D721Med (cell line): ENCODE measurements at places on chromosomes 2 and 18.

GRCh38 chr2:215942194-215942593, 71.2 kb downstream of the MREG start:
- DNase-seq = no peak

- no peak for DNase-seq
These were observed 42.6 kb upstream of the PDCL3 start for GRCh38 chr2:100520224-100520623.

DNA sequence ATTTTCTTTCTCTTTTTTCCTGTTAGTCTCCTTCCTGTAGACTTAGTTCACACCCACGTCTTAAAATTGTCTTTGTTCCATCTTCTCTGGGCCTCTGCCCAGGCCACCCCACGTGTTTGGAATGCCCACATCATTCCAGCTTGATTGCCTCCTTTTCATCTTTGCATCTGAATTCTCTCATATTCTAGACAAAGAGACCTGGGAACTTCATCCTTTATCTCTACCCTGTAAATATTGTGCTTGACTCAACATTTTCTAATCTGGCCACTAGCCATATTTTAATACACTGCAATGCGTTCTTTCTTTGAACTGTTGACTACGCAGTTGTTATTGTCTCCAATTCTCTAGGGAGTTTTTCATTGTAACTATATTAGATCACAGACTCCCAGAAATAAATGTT, 187.5 kb upstream of the NRXN1 start:
- no peak for DNase-seq

- no peak for DNase-seq
These were observed 533.0 kb downstream of the PLCL1 start for GRCh38 chr2:198337368-198337767.

DNA sequence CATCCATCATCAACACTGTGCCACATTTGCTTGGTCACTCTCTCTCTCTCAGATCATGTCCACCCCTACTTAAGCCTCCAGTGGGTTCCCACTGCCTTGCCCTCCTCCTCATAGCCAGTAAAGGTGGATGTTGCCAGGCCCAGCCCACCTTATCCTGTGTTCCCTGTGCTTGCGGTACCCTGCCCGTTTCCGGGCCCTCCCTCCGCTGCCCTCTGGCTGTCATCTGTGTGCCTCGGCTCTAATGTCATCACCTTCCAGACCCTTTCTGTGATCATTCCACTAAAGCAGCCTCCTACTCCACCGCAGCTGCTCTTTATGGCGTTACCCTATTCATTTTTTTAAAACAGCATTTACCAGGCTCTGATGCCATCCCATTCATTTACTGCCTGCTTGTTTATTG, 305.7 kb upstream of the SKOR2 start:
- DNase-seq = no peak

GRCh38 chr2:175737722-175738361, 264.2 kb downstream of the LNPK start:
- DNase-seq = no peak

DNA sequence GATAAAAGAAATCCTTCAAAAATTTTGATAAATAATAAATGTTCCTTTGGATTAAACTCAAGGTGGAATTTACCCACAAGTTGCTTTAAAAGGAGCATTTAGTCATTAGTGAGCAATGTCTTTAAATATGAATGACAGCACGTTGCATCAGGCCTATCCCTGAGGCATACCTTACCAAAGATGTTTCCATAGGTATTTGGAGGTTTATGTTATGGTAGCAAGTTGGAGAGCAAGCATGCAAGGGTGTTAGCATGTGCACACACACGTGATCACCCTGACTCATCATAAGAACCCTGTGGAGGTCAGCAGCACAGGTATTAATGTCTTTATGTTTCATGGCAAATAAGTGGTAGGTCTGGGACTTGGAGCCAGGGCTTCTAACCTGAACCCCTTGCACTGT, 159.9 kb downstream of the ACTR3 start:
- no peak for DNase-seq

DNA sequence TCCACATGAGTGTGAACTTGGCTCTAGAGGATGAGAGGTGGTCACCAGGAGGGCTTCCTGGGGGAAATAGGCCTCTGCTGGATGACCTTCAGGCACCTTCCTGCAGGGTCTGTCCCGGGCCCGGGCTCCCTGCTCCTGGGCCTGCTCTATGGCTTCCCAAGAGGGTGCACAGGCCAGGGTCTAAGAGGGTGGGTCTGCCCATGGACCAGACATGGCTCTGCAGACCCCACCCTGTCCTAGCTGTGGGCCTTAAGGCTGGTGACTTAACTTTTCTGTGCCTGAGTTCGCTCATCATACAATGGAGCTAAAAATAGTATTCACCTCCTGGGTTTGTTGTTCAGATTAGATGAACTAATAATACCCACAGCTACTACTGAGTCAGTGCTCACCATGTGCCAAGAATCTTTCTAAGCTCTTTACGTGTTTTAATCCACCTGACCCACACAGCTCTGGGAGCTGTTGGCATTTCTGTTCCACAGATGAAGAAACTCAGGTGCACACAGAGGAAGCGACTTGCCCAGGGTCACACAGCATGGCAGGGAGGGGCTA, 14.4 kb downstream of the INHBB start:
- DNase-seq = no peak

DNA sequence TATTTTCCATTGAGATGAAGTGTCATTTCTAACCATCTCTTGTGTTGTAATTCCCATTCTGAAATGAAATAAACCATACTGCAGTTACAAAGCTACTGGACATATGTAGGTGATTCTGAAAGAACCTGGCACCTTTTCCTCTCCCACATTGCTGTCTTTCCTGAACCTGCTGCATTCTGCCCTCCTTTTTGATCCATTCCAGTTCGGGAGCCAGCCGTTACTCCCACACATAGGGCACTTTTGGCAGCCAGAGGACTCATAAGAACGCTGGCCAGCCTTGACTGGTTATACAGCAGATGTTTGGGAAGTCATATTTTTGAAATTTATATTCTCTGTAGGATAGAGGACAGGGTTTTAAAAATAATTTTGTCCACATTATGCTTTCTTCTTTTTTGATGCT, 369.8 kb upstream of the CDH7 start:
- no peak for DNase-seq

DNA sequence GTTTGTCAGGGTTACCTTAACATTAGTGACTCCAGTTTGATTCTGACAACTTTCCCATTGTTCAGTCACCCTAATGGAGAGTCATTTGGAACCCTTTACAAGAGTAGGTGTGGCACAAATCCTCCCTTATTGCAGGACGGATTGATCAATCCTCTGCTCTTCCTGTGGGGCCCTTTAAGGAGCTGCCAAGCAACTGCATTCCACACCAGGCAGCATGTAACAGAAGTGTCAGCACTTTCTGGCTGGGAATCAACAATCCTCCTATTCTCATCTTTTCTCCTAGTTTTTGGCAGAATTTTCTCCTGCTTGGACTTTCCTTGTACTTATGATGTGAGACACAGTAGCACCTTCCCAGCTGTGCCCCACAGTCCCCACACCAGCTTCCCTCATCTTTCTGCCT, 177.8 kb downstream of the ST6GAL2 start:
- DNase-seq = no peak

DNA sequence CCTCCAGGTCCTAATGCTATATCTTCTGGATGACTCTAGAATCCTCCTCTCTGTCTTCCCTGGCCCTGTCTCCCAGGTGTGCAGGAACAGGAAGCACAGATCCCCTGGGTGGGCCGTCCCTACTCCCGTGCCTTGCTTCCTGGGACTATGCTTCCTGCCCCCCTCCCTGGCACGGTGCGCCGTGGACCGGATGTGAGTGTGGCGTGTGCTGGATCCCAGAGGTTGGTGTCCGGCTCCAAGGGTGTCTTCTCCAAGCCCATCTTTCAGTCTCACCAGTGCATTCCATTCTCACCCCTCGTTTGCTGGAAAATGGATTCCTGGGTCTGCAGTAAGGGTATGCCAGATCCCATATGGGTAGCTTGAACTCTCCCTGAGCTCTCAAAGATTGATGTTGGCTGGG, 144.4 kb upstream of the TWIST2 start:
- DNase-seq = no peak

DNA sequence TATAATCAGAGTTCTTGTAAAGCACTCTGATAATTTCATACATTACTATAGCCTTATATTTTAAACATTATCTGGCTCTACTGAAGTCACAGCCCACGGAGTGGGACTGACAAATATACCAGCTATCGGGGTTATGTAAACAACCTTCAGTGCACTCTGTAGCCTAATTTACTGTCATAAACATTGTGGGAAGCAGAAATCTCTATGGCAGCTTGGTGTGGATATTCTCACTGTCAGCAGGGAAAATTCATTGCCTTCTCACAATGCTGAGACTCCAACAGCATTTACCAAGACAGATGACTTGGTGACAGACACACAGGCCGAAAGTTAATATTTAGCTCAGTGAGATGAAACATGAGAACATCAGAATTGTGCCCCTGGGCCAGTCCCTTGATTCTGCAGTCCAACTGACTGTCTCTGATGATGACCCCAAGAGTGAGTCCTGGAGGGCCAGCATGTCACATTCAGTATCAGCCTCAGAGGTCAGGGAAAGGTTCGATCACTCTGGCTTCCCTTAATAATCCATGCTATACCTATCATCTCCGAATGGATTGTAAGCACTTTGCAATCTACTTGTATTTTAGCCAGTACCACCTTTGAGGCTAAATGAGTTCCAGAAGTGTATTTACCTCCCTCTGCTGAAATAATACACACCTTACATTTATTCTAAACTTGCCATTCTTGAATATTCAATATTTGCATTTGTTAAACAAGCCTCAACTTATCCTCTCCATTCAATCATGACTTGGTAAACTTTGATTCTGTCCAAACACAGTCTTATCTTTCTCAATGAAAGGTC, 146.2 kb upstream of the OSR1 start:
- DNase-seq = no peak

DNA sequence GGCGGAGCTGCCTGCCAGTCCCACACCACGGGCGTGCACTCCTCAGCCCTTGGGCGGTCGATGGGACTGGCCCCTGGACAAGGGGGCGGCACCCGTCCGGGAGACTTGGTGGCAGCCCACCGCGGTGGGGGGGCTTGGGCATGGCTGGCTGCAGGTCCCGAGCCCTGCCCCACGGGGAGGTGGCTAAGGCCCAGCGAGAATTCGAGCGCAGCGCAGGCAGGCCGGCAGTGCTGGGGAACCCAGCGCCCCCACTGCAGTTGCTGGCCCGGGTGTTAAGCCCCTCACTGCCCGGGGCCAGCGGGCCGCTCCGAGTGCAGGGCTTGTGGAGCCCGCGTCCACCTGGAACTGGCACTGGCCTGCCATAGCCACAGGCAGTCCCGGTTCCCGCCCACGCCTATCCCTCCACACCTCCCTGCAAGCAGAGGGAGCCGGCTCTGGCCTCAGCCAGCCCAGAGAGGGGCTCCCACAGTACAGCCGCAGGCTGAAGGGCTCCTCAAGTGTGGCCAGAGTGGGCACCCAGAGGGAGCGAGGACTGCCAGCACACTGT, 742.9 kb upstream of the DDX18 start:
- DNase-seq = no peak

DNA sequence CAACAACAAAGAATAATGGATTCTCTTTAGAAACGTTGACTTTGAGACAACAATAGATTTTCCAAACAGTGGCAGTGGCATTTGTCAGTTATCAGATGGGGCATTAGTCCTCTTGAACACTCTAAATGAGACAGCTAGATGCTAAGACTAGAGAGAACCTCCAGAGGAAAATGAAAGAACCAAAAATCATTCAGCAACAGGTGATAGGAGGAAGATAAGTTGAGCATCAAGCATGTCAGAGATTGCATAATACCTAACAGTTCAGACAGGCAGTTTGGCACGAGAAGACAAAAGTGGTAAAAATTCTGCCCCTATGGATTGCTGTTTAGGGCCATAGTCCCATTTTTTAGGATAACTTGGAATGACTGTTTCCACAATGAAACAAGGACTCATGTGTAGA, 67.9 kb upstream of the NOL4 start:
- DNase-seq = no peak

DNA sequence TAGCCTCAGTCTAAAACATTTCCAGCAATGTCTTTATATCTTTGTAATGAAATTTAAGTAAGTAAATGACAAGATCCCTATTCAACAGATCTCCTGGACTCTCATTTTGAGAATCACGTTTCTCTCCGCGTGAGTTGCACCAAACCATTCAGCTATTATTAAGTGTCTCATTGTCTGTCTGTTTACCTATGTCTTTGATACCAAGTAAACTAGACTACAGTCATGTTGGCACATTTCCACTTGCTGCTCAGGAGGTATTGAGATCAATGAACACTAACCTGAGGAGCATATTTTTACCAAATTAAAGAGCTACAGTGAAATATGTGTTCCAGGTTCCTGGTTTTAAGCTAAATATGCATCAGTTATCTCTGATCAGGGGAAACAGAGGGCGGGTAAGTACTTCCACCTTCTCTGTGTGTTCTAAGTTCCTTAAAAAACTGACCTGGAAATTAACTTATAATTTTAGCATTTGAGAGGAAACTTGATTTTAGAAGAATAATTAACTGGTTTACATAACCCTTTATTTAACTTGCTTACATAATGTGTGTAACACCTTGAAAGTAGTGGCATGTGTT, 125.8 kb downstream of the OSBPL6 start:
- no peak for DNase-seq

DNA sequence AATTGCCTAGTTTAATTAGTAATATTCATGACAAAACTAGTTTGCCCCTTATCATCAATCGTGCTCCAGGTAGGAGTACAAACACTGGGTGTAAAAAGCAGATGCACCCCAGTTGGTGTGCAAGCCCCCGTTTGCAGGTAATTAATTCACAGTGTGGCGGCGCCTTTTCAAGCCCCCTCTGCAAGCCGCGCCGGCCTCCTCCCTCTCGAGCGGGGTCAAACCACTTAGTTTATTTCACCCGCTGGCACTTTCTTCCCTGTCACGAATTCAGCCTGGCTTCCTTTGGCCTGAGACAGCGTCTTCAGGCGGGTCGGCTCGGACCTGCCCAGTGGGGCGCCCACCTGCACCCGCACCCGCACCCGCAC, 64.7 kb upstream of the MAPRE2 start:
- no peak for DNase-seq

GRCh38 chr2:27552941-27553340, 29.9 kb upstream of the ZNF512 start:
- DNase-seq = no peak

DNA sequence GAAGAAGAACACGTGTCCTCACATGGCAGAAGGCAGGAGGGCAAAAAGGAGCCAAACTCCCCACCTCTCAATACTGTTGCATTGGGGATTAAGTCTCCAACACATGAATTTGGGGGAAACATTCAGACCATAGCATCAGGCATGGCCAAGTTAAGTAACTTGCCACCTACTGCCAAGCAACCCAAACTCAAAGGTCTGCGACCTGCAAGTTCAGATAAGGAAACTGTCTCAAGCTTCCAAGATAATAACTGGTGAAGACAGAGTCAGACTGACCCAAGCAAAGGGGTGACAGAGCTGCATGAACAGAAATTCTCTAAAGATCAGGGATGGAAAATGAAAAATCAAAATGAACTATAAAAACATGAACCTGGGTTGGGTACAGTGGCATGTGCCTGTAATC, 188.7 kb upstream of the SIX3 start:
- no peak for DNase-seq

GRCh38 chr18:24818441-24818840, 358.0 kb downstream of the HRH4 start:
- DNase-seq = no peak

GRCh38 chr2:77087987-77088414, 434.2 kb downstream of the LRRTM4 start:
- DNase-seq = no peak

GRCh38 chr2:6184532-6185292, 492.5 kb downstream of the SOX11 start:
- no peak for DNase-seq

- no peak for DNase-seq
These were observed 82.2 kb downstream of the EPAS1 start for GRCh38 chr2:46379213-46380037.

GRCh38 chr2:241008711-241009121, 10.3 kb downstream of the SNED1 start:
- no peak for DNase-seq
